Progenitor cell of endocrine pancreas (in vitro differentiated cells): ENCODE measurements at places on chromosomes 4 and X. TPM values are rescaled to one million over a fixed set of nuclear protein-coding genes. Genes with fewer than 3 reads are reported as not detected.

GRCh38 chrX:9326369-9326768, 138.5 kb upstream of the TBL1X start:
- no peak for DNase-seq

DNA sequence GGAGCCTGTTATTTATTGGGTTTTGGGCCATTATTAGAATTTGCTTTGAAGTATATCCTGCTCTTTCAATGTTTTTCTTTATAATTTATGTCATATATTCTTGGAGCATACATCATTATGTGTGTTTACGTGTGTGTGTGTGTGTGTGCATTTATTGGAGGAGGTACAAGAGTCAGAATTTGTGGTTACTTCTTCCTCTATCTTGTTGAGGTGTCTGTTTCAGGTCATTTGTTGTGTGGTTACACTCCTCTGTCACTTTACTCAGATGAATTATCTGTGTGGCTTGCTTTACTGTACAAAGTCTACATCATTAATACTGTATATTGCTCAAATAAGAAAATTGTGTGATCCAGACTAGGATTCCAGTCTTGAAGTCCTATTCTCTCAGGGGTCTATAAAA, 1957.4 kb upstream of the TENM3 start:
- DNase-seq = no peak

DNA sequence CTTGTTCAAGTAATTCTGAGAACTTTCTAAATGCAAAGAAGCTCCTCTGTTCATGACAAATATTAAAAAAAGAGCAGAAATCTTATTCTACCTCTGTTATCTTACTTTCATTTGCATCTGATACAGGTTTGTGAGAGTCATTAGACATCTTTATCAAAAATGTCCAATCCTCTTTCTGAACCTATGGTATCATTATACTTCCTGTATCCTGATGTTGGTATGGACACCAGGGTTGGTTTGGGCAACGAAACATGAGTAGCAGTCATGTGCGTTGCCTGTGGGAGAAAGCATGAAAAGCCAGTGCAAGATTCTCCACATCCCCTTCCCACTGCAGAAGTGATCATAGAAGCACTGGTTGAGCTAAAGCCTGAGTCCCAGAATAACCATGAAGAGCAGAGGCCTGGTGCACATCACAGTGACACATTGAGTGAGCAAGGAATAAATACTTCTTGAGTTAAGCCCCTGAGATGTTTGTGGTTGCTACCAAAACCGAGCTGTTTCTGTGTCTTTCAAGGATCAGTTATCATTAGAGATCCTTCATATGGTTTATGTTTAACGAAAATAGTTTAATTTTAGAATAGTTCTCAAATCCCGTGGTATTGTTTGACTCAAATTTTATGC, 197.2 kb downstream of the BANK1 start:
- DNase-seq = no peak

The USP27X gene
- 7.4 and 7.6 TPM in 2 replicates for total RNA-seq

DNA sequence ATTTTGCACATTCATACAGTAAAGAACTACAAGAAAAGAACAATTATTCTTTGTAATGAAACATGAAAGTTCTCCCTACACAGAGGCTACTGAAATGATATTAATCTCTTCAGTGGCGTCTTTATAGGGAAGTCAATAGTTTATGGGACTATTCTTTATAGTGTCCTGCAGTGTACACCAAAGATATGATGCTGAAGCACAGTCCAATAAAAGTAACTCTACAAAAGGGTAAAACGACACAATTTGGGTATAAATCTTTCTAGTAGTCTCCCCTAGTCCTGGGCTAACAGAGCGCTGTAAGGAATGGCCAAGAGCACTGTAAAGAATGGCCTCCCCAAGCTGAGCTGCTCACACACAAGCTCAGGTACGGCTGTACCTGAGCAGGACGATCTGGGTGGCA, 101.1 kb upstream of the FUNDC1 start:
- no peak for DNase-seq

The FRMPD4 gene
- total RNA-seq = 0.09 and 0.10 TPM in 2 replicates

The DIPK2B gene
- total RNA-seq = not detected in 2 replicates

- DNase-seq = no peak
Measured at GRCh38 chrX:105755109-105755508, 67.2 kb upstream of the NRK start.

- no peak for DNase-seq
Measured at GRCh38 chr4:139207247-139207646, 30.2 kb upstream of the ELF2 start.

GRCh38 chrX:153782313-153782712, 1.5 kb downstream of the SRPK3 start:
- no peak for DNase-seq

GRCh38 chrX:132774010-132774714, 184.3 kb downstream of the HS6ST2 start:
- no peak for DNase-seq

The LGI2 gene
- total RNA-seq = 17.4 and 19.8 TPM in 2 replicates

GRCh38 chrX:418927-419729, 32.4 kb upstream of the PPP2R3B start:
- no peak for DNase-seq

- DNase-seq = no peak
Measured at GRCh38 chr4:54737421-54737820, 79.7 kb downstream of the KIT start.

The EXOC1L gene
- not detected in 2 replicates for total RNA-seq

The IQSEC2 gene
- total RNA-seq = 15.1 and 18.1 TPM in 2 replicates

- no peak for DNase-seq
Measured at GRCh38 chr4:7771056-7771455, 168.6 kb downstream of the AFAP1 start.

The GAGE13 gene
- total RNA-seq = not detected in 2 replicates

- DNase-seq = no peak
Measured at GRCh38 chr4:163959932-163960331, 465.4 kb downstream of the TMA16 start.

The STATH gene
- total RNA-seq = not detected in 2 replicates

DNA sequence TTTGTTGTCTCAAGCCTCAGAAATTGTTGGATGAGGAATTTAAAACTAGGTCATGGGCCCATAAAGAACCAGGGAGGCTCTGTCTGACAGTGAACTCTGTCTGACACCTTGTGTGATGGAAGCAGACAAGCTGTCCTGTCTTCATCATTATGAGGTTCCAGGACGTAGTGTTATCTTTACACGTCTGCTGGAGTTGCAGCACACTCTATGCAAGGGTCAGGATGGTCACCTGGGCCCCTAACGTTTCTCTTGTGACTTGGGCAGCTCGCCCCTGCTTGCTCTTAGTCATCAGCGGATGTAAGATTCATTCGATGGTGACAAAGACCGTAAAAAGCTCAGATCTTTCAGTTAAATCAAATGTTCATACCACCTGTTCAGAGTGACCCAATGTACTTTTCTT, 92.0 kb upstream of the ADGRG2 start:
- no peak for DNase-seq

GRCh38 chr4:128244379-128244778, 43.2 kb downstream of the PGRMC2 start:
- DNase-seq = no peak

The CEP135 gene
- total RNA-seq = 14.5 and 15.5 TPM in 2 replicates

- DNase-seq = no peak
Measured at GRCh38 chr4:160877087-160877790, 1286.6 kb downstream of the FSTL5 start.

- no peak for DNase-seq
Measured at GRCh38 chr4:101274888-101275752, 72.2 kb downstream of the PPP3CA start.

The LDB2 gene
- 0.82 TPM in 1 of 2 replicates, not detected in the other for total RNA-seq
